Breast epithelium (tissue), 4 donors: ENCODE measurements at places on chromosomes 1 and 21. TPM values are rescaled to one million over a fixed set of nuclear protein-coding genes. Genes with fewer than 3 reads are reported as not detected.

The CNR2 gene
- under 0.01 TPM for total RNA-seq

- H3K4me1 ChIP-seq, result no peaks in the 10 kb centered on the region
- H3K27ac ChIP-seq, result no peak overlapping the region
- DNase-seq, result no peak
- no peak overlapping the region for H3K4me3 ChIP-seq
These were observed 36.7 kb upstream of the FAM163A start for GRCh38 chr1:179706339-179706941.

DNA sequence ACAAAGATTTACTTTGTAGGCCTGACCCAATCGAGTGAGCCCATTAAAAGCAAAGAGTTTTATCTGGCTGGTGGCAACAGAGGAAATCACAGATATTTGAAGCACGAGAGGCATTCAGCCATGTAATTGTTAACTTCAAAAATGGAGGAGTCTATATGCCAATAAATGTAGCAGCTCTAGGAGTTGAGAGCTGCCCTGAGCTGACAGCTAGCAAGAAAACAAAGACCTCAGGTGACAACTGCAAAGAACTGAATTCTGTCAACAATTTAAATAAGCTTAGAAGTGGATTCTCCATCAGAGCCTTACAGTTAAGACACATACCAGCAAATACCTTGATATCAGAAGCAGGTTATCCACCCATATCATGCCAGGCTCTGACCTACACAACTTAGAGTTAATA lies 463.1 kb upstream of the NEGR1 start:
- DNase-seq, result no peak
- H3K4me3 ChIP-seq, result no peak overlapping the region
- no peak overlapping the region for H3K27ac ChIP-seq
- H3K4me1 ChIP-seq, result no peaks in the 10 kb centered on the region
- no peaks in the 10 kb centered on the region for H3K36me3 ChIP-seq

- no peak for DNase-seq
These were observed 427.4 kb upstream of the NCAM2 start for GRCh38 chr21:20570824-20571232.

GRCh38 chr1:20725189-20726117 lies 7.0 kb downstream of the SH2D5 start:
- H3K27ac ChIP-seq, result no peak overlapping the region
- H3K27me3 ChIP-seq, result no peaks in the 10 kb centered on the region
- no peak overlapping the region for H3K4me3 ChIP-seq
- no peaks in the 10 kb centered on the region for H3K36me3 ChIP-seq
- peak; percentile 49 for DNase-seq

DNA sequence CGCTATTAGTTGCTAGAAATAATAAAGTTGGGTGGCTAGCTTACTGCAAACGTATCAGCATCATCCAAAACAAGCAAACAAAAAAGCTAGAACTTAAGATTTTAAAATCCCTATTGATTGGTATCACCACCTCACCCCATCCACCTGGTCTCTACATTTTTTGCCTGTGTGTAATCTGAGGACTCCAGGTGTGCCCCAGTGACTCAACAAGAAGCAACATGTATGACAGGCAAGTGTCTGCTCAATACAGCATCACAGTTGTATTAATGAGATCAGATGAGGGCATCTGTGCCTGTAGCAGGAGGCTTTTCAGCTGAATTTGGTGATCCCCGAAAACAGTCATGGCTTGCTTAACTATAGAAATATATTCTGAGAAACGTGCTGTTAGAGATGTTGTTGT lies 14.6 kb upstream of the PAPPA2 start:
- DNase-seq, result no peak
- no peak overlapping the region for H3K4me3 ChIP-seq
- no peaks in the 10 kb centered on the region for H3K36me3 ChIP-seq
- no peaks in the 10 kb centered on the region for H3K4me1 ChIP-seq

DNA sequence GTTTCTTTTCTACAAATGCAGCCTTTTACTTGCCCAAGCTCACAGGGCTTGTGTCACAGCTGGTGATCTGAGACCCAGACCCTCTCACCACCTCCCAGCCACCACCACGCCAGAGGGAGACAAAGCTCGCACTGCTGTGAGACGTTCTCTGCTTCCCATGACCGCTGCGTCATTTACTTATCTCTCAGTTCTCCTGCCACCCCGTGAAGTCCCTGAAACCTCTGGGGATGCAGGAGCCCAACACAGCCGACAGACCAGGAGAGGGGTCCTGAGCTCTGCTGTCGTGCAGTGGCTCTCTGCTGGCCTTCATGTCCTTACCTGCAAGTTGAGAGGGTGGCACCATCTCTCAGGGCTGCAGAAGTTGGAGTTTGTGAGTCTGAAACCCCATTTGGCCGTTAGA lies 77.7 kb downstream of the SLC16A1 start:
- no peak overlapping the region for H3K27ac ChIP-seq
- H3K4me3 ChIP-seq, result no peak overlapping the region
- H3K36me3 ChIP-seq, result no peaks in the 10 kb centered on the region
- no peaks in the 10 kb centered on the region for H3K4me1 ChIP-seq
- DNase-seq, result no peak
- H3K27me3 ChIP-seq, result no peaks in the 10 kb centered on the region

DNA sequence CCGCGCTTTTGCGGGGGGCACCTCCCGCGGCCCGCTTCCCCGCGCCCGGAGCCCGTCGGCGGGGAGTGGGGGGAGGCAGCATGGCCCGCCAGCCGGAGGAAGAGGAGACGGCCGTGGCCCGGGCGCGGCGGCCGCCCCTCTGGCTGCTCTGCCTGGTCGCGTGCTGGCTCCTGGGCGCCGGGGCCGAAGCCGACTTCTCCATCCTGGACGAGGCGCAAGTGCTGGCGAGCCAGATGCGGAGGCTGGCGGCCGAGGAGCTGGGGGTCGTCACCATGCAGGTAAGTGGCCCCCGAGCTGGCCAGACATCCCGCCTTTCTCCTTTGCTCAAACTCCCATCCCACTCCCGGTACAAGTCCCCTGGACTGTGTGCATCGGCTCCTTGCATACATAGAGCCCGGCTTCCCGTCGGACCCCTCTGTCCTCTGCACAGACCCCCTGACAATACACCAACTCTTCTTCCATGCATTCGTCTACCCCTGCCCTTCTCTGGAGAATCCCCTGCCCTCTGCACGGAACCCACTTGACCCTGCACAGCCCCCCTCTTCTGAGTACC lies 812 bp downstream of the CACHD1 start:
- no peaks in the 10 kb centered on the region for H3K36me3 ChIP-seq
- no peaks in the 10 kb centered on the region for H3K27me3 ChIP-seq
- H3K4me1 ChIP-seq, result peaks cover 4% of the 10 kb centered on the region
- H3K27ac ChIP-seq, result peak overlapping the region; percentile 82
